ENCODE measurements at places on chromosomes 7 and 10.

DNA sequence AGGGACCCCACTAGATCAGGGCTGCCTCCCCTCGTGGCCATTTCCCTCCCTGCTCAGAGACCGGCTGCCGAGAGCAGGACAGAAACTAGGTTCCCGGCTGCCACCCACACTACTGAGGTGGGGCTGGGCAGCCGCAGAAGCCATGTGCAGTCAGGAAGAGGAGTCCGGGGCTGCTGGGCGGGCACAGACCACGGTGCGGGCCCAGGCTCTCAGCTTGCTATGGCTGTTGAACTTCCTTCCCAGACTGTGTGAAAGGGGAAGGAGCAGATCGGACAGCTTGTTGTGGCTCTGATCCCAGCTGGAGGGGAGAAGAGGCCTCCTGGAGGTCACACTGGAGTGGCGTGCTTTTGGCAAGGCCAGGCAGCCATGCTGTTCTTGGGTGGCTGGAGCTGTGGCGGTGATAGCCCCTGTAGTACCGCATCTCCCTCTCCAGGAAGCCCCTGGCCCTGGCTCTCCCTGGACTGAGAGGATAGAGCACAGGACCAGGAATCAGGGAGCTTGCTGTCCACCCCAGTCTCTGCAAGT is 56.8 kb downstream of the HK1 start:
- DNase-seq = peak; percentile 80

DNA sequence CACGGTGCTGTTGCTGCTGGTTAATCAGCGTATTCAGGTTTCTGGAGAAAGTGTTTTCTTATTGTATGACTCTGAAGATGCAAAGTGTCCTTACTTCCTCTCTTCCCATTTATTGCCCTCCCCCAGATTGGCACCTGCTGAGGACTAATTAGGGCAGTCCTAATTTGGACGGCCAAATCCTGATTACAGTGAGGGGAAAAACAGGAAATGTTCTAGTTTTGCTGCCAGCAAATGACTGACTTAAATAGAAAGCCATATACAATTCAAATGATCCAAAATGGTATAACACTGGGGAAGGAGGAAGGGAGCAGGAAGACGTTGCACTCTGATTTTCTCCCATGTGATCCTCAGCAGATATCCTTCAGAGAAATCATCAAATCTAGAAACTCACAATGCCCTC is 222.4 kb upstream of the LRGUK start:
- no peak for DNase-seq

DNA sequence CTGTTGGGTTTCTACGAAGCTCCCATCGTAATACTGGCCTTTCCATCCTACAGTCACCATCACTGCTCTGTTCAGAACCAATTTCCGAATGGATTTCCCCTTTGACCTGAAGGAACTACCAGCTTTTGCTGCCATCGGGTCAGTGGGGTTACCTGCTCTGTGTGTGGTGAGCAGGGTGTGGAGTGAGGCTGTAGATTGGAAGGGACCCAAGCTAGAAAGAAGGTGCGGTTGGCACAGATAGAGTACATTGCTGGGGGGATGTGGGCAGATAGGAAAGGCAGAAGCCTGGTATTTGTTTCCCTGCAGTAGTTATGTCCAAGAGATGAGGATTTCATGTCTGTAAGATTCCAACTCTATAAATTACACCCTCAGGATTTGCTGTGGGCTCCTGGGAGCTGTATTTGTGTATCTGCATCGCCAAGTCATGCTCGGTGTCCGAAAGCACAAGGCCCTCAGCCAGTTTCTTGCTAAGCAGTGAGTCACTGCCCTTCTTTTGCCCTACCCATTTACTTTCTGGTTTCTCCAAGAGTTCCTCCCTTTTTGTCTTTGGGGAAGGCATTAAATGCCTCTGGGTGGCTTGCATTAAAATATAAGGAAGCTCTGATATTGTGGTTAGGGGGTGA is 15.4 kb downstream of the CLCN1 start:
- DNase-seq = no peak

DNA sequence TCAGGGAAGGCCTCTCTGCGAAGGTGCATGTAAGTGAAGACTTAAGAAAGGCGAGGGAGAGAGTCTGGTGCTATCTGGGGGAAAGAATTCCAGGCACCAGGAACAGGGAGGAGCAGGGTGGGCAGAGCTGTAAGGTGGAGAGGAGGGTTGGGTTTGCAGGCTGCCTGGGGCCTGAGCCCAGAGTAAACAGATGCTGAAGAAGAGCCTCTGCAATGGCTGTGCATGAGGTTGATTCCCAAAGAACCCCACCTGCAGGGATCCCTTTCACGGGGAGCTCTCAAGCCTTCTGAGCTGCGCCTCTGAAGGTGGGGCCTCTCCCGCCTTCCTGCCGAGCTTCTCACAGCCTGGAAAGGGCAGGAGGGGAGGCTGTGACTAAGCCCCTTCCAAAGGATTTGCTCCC is 115.1 kb downstream of the RNF216 start:
- DNase-seq = no peak
